ENCODE measurements at places on chromosomes 11 and 22. TPM values are rescaled to one million over a fixed set of nuclear protein-coding genes. Genes with fewer than 3 reads are reported as not detected.

ZNF70 gene
- 4.0 TPM for total RNA-seq

DNA sequence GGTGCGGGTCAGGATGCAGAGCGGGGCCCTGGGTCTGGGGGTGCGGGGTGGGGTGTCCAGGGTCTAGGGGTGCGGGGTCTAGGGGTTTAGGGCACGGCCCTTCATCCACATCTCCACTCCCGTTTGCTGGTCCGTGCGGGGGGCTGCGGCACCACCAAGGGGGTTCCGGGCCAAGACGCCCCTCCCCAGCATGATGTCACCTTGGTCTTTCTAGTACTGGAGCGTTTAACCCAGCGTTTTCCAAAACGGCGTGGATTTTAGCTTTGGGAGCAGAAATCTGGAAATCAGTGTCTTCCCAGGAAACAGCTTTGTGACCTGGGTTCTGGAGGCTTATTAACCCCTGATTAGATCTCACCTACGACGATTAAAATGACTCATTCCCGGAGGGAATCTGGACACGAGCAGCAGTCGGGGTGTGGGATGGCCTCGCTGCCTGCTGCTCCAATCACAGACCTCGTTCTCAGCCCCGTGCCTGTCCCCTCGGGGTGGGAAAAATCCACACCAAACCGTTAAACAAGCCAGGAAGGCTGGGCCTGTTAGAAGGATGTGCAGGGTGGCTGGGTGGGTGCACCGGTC lies 759 bp downstream of the AP2A2 start:
- H3K4me1 ChIP-seq = peaks cover 68% of the 10 kb centered on the region
- H3K4me3 ChIP-seq = peak overlapping the region; percentile 86
- H3K36me3 ChIP-seq = no peaks in the 10 kb centered on the region
- peak overlapping the region; percentile 92 for H3K27ac ChIP-seq
- DNase-seq = no peak

DNA sequence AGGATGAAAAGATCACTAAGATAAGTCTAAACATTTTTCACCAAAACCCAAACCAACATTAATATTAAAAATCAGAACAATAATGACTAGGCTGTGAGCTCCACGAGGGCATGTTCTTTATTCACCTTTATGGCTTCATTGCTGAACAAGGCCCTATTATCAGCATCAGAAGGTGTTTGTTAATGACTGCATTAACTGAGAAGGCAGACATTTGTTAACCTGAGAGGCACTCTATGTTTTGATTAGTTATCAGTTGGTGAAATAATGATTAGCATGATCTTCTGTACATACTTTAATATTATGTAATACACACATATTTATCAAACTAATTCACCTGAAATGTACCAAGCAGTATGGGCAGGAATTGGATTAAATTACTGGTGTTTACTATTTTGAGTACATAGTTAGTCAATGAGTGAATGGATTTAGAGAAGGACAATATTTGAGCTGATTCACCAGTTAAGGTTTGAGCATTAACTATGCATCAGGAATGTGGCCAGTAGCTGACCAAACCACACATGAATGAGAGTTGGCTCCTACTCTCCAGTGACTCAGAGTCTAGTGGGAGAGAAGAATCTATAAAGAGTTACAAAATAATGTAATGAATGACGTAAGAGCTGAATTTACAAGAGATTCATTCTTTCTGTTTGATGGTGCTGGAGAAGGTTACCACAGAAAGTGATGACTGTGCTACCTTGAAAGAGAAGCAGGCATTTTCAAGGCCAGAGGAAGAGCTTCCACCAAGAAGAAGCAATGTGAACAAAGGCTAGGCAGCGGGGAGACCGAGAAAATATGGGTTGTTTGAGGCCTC lies 6.7 kb downstream of the IL18 start:
- no peaks in the 10 kb centered on the region for H3K27me3 ChIP-seq
- H3K36me3 ChIP-seq = no peaks in the 10 kb centered on the region
- no peak for DNase-seq

DNA sequence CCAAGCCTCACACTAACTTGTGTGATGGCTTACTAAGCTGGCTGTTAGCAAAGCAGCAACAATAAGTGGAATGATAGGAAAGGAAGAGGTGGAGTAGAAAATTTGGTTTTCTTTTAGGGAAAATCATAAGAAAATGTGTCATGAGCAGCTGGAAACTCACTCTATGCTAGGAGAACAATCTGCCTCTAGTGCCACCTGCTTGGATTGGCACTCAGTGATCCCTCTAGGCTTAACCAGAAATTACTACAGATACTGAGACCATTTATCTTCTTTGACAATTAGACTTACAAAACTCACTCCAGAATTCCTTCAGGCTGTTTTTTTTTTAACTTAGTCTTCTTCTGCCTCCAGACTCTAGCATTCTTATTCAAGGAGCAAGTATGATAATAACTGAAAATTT lies 117.3 kb downstream of the CD44 start:
- no peak overlapping the region for H3K27ac ChIP-seq
- no peaks in the 10 kb centered on the region for H3K36me3 ChIP-seq
- H3K4me3 ChIP-seq = no peak overlapping the region
- H3K4me1 ChIP-seq = peaks cover 6% of the 10 kb centered on the region
- no peaks in the 10 kb centered on the region for H3K27me3 ChIP-seq
- no peak for DNase-seq

TMPRSS4 gene
- total RNA-seq = 0.30 TPM

- H3K27ac ChIP-seq = no peak overlapping the region
- no peak for DNase-seq
- peaks cover 5% of the 10 kb centered on the region for H3K27me3 ChIP-seq
- H3K4me3 ChIP-seq = no peak overlapping the region
These were observed 87.6 kb upstream of the LINC01488 start for GRCh38 chr11:69393865-69394233.

DNA sequence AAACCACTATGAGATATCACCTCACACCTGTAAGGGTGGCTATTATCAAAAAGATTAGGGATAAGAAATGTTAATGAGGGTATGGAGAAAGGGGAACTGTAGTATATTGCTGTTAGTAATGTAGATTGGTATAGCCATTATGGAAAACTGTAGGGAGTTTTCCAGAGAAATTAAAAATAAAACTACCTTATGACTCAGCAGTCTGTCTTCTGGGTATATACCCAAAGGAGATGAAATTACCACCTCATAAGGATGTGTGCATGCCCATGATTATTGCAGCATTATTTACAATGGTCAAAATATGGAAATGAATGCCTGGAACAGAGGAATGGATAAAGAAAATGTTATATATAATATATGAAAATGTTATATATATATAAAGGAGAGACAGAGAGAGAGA lies 303.8 kb downstream of the METTL15 start:
- H3K36me3 ChIP-seq = no peaks in the 10 kb centered on the region
- DNase-seq = no peak
- H3K4me3 ChIP-seq = no peak overlapping the region
- no peak overlapping the region for H3K27ac ChIP-seq
- H3K4me1 ChIP-seq = peaks cover 8% of the 10 kb centered on the region
- H3K27me3 ChIP-seq = no peaks in the 10 kb centered on the region

DNA sequence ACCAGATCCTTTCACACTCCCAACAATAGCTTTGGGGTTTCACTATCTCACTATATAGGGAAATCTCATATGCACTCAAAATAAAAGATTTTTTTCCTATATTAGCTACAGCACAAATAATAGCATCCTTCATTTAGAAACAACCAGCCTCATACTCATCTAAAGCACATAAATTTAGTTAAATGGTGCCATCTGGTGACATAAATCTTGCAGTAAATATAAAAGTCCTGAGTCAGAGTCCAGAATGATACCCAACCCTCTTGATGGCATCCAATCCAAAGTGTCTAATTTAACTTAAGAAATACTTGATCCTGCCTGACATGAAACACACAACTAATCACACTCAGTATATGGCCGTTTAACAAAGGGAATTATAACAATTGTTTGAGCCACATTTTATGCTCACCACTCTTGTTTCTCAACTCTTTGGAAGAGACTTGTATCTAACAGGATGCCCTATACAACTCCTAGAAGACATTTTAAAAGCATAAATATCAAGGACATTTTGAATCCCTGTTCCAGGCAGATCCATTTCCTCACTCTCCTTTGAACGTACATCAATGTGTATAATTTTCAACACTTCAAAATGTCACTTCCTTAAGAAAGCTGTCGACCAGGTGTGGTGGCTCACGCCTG lies 36.2 kb downstream of the DLG2 start:
- no peaks in the 10 kb centered on the region for H3K36me3 ChIP-seq
- no peaks in the 10 kb centered on the region for H3K4me1 ChIP-seq
- no peaks in the 10 kb centered on the region for H3K27me3 ChIP-seq
- no peak overlapping the region for H3K27ac ChIP-seq
- H3K4me3 ChIP-seq = no peak overlapping the region

DNA sequence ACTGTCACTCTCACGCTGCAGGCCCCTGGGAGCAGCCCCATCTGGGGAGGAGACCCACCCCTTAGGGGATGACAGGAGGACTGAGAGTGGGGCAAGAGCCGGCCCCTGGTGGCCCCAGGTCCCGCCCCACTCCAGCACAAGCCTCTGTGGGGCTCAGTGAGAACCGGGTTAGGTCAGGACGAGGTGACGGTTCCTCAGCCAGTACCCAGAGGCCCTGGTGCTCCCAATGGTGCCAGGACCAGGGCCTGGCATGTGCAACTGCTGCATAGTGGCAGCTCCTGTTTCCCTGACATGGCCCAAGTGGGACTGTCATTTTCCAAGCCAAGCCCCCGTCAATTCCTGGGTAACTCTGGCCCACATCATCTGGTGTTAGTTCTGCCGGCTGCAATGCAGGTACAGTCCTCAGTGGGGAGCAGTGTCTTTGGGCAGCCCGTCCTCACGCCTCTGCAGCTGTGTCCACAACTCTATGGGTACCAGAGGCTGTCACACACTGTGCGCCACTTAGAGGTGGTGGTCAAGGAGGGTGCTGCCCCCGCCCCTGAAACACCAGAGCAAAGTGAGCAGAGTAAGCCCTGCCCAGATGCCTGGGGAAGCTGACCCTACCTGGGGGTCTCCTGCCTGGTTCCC lies 15.9 kb downstream of the CHID1 start:
- DNase-seq = no peak
- peaks cover 12% of the 10 kb centered on the region for H3K36me3 ChIP-seq
- no peak overlapping the region for H3K27ac ChIP-seq
- no peak overlapping the region for H3K4me3 ChIP-seq
- no peaks in the 10 kb centered on the region for H3K27me3 ChIP-seq
- H3K4me1 ChIP-seq = no peaks in the 10 kb centered on the region

- DNase-seq = no peak
- H3K36me3 ChIP-seq = no peaks in the 10 kb centered on the region
- H3K27ac ChIP-seq = no peak overlapping the region
- H3K27me3 ChIP-seq = no peaks in the 10 kb centered on the region
These were observed 124.2 kb downstream of the ARL14EP start for GRCh38 chr11:30447058-30447640.

DNA sequence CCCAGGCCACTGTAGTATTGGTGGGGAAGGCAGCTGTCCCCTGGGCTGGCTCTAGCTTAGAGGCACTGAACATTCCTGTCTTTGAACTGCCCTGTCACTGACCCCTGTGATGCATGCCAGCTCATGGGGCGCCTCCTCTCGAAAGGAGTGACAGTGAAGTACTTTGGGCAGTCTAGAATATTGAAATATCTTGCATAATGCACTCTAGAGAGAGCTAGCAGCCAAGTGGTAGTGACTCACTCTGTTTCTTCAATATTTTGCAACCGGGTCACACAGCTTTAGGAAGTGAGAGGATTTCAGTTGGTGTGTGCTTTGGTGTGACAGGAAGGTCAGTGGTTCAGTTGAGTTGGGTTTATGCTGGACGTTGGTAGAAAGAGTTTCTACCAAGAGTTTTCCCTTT lies 35.5 kb upstream of the ST14 start:
- peaks cover 53% of the 10 kb centered on the region for H3K4me1 ChIP-seq
- peaks cover 62% of the 10 kb centered on the region for H3K36me3 ChIP-seq
- peak overlapping the region; percentile 71 for H3K27ac ChIP-seq
- no peak overlapping the region for H3K4me3 ChIP-seq
- DNase-seq = peak; percentile 65
- no peaks in the 10 kb centered on the region for H3K27me3 ChIP-seq

DNA sequence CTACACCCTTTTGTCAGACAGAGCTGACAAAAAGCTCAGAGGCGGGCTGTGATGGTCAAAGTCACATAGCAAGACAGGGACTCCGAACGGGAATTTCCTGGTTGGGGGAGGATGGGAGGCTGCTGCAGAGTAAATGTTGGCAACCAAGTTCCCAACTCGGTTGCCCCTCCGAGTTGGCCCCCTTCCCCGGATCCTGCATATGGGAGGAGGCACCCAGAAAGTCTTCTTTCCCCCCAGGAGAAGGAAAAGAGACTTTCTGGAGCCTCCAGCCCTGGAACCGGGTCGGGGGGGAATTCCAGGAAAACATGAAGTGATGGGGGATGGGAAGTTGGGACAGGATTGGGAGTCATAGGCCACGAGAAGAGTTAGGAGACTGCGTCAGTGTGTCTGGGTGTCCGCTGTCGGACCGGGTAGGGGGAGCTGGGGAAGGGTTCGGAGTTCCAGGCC lies 614 bp downstream of the SELENOM start:
- H3K4me1 ChIP-seq = peaks cover 54% of the 10 kb centered on the region
- no peaks in the 10 kb centered on the region for H3K27me3 ChIP-seq
- peaks cover 37% of the 10 kb centered on the region for H3K36me3 ChIP-seq
- peak overlapping the region; percentile 95 for H3K27ac ChIP-seq
- peak overlapping the region; percentile 85 for H3K4me3 ChIP-seq

SMTNL1 gene
- not detected for total RNA-seq

- no peak overlapping the region for H3K4me3 ChIP-seq
- H3K4me1 ChIP-seq = peaks cover 21% of the 10 kb centered on the region
- peaks cover 8% of the 10 kb centered on the region for H3K27me3 ChIP-seq
- H3K36me3 ChIP-seq = no peaks in the 10 kb centered on the region
These were observed 19.0 kb downstream of the CD5 start for GRCh38 chr11:61121192-61121831.

DNA sequence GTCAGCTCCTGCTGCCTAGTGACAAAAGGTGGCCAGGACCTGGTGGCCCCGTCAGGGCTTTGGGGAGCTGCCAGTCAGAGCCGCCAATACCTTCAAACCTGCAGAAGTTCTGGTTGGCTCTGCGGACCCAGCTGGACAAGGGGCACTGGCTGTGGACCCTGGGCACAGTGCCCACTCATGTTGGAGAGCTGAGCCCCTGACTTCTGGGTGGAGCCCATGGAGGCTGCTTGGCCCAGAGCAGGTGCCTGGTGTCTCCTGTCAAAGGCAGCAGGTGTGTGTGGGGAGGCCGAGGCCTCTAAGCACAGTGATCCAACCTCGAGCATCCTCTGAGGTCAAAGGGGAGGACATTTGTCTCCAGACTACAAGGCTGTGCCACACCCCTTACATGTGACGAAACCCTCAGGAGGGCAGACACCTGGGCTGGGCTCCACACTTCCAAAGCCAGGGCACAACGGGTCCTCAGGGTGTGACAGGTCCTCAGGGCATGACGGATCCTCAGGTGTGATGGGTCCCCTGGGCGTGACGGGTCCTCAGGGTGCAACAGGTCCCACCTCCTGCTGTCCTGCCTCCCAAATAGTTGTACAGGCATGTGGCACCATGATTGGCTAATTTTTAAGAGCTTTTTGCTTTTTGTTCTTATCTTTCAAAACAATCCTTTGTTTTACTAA lies 37.0 kb downstream of the MUC2 start:
- H3K36me3 ChIP-seq = no peaks in the 10 kb centered on the region
- DNase-seq = peak; percentile 10
- H3K27ac ChIP-seq = no peak overlapping the region
- no peak overlapping the region for H3K4me3 ChIP-seq

- peak overlapping the region; percentile 55 for H3K4me3 ChIP-seq
- no peak for DNase-seq
- no peaks in the 10 kb centered on the region for H3K27me3 ChIP-seq
- peaks cover 22% of the 10 kb centered on the region for H3K4me1 ChIP-seq
- H3K27ac ChIP-seq = peak overlapping the region; percentile 43
These were observed 25.7 kb downstream of the MPPED2 start for GRCh38 chr11:30560206-30561106.

- no peaks in the 10 kb centered on the region for H3K36me3 ChIP-seq
- H3K4me1 ChIP-seq = no peaks in the 10 kb centered on the region
- H3K27ac ChIP-seq = no peak overlapping the region
These were observed 272.0 kb downstream of the BLID start for GRCh38 chr11:121844016-121844415.
